BJ (cell line): ENCODE measurements at places on chromosomes 16 and 17. TPM values are rescaled to one million over a fixed set of nuclear protein-coding genes. Genes with fewer than 3 reads are reported as not detected.

SHPK gene
- 4.5 and 5.6 TPM in 2 replicates for polyA plus RNA-seq

TSNAXIP1 gene
- polyA plus RNA-seq, result 0.96 and 1.6 TPM in 2 replicates

GRCh38 chr16:4369007-4369733 lies 2.5 kb upstream of the VASN start:
- DNase-seq, result no peak

GRCh38 chr16:84815462-84815861 lies 4.3 kb upstream of the CRISPLD2 start:
- no peak for DNase-seq

GRCh38 chr17:14875557-14876412 lies 389.3 kb downstream of the PMP22 start:
- no peak for DNase-seq

GRCh38 chr17:69406941-69407340 lies 7.6 kb upstream of the MAP2K6 start:
- DNase-seq, result peak; percentile 31

DNA sequence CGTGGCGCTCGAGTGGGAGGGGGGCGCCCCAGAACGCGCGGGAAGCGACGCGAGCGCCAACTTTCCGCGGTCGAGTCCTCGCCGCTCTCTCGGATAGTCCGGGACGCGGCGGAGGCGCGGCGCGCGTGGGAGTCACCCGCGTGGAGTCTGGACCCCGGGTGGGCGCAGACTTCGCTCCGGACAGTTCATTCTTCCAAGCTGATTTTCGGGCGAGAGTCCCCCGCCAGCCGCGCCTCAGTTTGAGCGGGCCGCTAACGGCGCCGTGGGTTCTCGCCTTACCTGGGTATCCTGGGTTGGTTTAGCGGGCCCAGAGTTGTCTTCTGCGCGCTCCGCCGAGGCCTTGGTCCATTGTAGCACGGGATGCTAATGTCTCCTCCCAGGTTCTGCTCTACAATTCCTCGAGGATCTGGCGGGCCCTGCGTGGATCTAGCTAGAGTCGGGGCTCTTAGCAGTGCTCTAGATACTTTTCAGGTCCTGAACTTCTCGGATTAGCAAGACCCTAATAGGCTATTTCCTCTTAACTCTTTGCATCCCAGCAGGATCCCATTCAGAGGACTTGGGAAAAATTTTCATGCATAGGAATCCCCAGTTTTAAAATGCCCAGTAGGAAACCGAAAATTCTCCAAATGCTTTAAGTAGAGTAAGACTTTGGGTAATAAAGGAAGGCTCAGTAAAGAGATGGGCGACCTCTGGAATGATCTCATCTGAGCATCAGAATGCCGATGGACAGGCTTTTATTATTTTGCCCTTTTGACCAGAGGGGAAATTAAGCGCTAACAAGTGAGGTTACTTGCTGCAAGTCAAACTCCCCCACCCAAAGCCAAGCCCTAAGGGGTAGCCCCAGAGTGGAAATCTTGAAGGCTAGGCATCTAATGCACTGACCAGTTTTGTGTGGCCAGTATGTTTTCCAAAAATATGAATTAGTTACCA lies 537 bp upstream of the GJC1 start:
- DNase-seq, result no peak

DNA sequence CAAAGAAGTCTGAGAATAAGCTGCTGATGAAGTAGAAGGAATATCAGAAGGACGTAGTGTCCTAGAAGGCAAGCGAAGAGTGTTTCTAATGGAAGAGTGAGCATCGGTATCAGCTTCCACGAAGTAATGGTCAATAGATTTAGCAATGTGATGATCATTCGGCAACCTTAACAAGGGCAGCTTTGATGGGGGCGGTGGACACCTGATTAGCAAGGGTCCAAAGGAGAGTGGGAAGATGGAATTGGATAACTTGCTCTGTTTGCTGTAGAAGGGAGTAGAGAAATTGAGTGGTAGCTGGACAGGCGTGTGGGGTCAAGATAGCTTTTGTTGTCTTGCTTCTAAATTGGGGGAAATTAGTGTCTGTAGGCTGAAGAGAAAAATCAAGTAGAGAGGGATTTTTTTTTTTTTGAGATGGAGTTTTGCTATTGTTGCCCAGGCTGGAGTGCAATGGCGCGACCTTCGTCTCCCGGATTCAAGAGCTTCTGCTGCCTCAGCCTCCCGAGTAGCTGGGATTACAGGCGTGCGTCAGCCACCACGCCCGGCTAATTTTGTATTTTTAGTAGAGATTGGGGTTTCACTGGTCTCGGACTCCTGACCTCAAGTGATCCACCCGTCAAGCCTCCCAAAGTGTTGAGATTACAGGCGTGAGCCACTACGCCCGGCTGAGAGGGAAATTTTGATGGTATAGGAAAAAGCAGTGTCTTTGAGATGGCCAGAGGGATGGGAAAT lies 13.9 kb upstream of the HES7 start:
- no peak for DNase-seq

- DNase-seq, result no peak
These were observed 14.3 kb downstream of the JUP start for GRCh38 chr17:41772218-41772585.

DNA sequence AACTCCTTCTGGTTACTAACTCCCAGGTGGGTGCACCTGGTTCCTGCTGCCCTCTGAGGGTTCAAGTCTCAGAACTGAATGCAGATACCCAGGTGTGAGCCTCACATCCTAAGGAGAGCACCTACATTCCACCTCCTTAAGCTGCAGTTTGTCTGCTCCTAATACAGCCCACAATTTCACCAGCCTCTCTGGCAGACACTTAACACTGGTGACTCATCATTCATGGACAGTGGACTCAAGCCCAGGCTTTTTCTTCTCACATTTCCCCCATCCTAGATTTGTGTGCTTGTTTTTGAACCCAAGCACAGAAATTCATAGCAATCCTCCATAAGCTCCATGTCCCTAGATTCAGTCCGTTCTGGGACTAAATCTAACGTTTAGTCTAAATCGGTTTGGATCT lies 7.0 kb upstream of the MAF start:
- no peak for DNase-seq

DNA sequence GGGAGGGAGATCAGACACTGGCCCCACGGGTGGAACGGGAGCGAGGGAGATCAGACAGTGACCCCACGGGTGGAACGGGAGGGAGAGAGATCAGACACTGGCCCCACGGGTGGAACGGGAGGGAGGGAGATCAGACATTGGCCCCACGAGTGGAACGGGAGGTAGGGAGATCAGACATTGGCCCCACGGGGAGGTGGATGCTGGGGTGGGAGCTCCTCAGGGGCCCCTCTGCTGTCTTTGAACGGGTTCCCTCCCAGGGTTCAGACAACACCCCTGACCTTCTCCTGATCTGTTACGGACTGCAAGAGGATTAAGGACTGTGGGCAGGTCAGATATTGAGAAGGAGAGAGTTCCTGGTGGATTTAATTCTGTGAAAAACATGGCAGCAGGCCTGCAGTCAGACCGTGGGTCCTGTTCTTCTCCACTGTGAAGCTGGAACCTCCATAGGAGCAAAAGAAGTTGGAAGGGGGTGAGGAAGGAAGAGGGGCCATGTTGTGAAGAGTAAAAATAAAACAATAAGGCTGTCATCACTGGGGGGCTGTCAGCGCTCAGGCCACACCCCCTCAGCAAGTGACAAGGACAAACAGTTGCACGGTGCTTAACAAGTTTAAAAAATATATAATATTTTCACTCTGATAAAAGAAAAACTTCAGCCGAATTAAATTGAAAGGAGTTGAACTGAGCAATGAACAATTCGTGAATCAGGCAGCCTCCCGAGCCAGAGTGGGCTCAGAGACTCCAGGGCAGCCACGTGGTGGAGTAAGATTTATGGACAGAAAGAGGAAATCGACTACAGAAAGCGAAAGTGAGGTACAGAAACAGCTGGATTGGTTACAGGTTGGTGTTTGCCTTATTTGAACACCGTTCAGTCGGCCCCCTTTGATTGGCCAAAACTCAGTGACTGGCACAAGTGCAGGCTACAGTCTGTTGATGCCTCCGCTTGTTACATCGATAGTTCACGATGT lies 348.7 kb upstream of the TNRC6C start:
- no peak for DNase-seq

DNA sequence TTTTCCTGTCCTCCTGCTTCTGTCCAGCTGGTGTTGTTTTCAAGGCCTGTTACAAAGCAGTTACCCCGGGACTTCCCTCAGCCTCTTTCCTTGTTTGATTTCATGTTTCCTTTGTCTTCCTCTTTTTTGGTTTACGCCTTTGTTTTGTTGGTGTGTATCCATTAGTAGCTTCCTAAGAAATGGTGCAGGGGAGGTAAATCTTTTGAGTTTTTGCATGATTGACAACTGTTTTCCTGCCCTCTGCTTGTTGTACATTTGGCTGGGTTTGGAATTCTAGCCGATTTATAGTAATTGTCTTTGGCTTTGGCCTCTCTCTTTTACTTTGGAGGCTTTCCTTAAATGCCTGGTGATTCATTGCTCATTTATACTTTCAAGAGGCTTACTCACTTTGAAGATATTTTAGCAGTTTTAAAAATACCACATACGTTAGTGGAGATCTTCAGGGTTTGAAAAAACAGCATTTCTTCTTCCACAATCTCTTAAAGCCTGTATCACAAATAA lies 32.8 kb downstream of the DNAH2 start:
- DNase-seq, result peak; percentile 74

DNA sequence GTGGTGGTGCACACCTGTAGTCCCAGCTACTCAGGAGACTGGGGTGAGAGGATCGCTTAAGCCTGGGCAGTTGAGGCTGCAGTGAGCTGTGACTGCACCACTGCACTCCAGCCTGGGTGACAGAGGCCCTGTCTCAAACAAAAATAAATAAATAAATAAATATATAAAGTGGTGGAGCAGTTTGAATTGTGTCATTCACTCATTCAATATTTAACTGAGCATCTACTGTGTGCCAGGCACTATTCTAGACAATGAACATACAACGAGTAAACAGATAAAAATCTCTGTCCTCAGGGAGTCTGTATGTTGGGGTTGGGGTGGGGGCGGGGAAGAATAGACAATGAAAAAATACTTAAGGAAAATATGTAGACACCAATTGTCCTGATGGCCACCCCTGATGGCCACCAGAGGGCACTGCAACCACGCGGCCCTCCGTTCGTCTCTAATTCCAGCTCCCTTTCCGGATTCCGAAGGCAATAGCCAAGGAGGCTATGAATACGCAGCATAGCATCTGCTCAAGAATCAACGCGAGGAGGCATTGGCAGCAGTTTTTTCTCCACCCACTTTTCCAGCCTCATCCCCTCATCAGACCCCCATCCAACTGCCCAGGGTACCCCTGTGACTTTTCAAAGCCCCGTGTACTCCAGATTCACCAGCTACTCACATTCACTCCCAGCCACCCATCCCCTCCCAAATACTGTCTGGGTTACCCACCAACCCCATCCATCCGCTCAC lies 21.4 kb downstream of the QPRT start:
- DNase-seq, result peak; percentile 45

- DNase-seq, result peak; percentile 75
These were observed 93.4 kb upstream of the TNRC6A start for GRCh38 chr16:24635900-24636610.

DNA sequence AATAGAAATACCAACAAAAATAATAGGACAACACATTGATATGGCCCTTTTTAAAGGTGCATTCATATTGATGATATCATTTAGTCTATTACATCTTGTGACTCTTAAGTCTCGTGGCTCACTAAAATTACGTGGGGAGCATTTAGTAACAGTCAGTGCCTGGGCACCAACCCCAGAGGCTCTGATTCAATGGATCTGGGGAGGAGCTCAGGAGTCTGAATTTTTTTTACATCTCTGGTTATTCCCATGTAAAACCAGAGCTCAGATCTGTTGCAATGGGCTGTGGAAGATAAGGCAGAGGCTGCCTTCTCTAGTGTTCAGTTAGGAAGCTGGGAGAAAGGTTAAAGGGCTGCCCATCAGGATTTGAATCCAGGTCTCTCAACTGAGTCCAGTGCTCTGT lies 549.9 kb upstream of the CDH5 start:
- DNase-seq, result no peak

DNA sequence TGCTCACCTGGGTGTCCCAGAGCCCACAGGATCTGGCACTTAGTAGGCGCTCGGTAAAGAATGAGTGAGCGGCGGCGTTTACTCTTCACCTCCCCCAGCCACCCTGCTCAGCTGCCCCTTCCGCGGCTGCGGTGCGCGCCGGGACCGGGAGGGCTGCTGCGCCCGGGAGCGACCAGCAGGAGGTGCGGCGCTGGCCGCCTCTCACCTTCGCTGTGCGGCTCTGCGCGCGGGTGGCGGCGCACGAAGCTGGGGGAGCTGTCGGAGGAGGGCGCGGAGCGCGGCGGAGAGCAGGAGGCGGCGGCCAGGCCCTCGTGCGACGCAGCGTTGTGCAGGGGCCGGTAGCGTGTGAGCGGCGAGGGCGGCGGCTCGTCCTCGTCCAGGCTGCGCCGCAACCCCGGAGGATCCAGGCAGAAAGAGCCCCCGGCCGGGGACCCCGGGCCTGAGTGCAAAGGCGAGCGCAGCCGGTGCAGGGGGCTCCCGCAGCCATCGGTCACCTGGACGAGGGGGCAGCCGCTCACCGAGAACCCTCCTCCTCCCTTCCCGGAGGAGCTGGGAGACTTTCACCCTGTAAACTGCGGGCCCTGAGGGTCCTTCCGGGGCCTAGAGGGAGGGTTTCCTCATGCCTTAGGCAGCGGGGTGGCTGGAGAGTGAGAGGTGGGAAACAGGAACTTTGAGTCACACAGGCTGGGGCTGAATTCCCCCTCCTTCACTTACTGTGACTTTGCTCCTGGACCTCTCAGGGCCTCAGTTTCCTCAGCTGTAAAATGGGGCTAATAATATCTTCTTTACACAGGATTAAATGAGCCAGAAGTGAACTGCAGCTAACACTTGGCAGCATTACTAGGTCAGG lies 12.5 kb downstream of the SAMD14 start:
- DNase-seq, result no peak

DNA sequence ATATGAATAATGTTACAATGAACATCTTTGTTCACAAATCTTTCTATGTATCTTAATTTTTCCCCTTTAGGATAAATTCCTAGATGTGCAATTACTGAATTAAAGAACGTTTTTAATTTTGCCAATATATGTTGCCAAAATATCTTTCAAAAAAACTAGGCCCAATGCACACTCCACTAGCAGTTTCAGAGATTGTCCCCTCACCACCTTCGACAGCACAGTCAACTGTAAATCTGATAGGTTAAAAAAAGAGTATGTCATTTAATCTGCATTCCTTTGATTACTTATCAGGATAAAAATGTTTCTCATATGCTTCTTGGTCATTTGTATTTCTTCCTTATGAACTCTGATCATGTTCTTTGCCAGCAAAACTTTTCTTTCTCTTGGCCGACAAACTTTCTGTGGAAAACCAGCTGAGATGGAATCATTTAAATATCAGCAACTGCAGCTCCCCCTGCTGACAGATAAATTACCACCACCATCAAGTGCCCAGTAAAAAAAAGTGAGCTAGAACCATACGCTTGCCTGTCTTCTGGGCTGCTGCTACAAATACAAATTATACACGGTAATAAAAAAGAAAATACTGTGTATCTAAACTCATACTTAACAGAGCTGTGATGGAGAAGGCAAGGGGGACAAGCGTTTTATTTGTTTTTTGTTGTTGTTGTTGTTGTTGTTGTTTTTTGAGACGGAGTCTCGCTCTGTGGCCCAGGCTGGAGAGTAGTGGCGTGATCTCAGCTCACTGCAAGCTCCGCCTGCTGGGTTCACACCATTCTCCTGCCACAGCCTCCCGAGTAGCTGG lies 19.6 kb upstream of the KANSL1 start:
- no peak for DNase-seq

- DNase-seq, result no peak
These were observed 1.4 kb upstream of the CA4 start for GRCh38 chr17:60148373-60148772.

GRCh38 chr17:37339321-37339720 lies 36.5 kb upstream of the C17orf78 start:
- DNase-seq, result no peak
